Glomerular endothelial cell (primary cell): ENCODE measurements at places on chromosomes 2 and 18. TPM values are rescaled to one million over a fixed set of nuclear protein-coding genes. Genes with fewer than 3 reads are reported as not detected.

- DNase-seq: no peak
Observed at GRCh38 chr2:72996117-72996502, 75.4 kb downstream of the SFXN5 start.

The RAD51AP2 gene
- total RNA-seq: not detected in 2 replicates

- DNase-seq: no peak
Observed at GRCh38 chr2:36657703-36658102, 38.8 kb upstream of the VIT start.

The RIT2 gene
- not detected in 2 replicates for total RNA-seq

DNA sequence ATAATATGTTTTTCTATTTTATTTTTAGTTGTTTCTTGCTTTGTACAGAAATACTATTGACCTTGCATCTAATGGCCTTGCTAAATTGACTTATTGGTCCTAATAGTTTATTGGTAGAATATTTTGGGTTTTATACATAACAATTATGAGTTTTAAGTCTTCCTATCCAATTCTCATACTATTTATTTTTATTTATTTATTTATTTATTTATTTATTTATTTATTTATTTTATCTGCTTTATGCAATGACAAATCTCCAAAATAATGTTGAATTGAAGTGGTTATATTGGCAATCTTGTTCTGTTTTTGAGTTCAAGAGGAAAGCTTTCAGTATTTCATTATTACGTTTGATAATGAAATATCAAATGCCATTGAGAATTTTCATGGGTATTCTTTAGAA lies 488.3 kb downstream of the CDH2 start:
- no peak for DNase-seq

DNA sequence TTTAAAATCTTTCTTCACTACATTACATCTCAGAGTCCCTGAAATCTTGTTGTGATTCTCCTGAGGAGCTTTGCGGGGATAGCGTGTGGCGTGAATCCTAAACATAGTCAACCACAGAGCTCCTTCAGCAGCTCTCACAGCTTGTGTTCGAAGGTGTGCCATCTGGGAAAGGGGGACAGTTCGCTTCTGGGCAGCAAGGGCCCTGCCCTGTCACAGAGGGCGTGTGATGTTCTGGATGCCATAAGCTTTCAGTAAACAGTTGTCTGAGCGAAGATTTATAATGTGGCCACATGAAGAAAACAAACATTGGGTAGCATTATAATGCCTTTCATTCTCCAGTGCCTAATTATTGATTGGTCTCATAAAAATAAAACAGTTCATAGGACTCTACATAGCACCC lies 172.5 kb downstream of the MYO1B start:
- no peak for DNase-seq

DNA sequence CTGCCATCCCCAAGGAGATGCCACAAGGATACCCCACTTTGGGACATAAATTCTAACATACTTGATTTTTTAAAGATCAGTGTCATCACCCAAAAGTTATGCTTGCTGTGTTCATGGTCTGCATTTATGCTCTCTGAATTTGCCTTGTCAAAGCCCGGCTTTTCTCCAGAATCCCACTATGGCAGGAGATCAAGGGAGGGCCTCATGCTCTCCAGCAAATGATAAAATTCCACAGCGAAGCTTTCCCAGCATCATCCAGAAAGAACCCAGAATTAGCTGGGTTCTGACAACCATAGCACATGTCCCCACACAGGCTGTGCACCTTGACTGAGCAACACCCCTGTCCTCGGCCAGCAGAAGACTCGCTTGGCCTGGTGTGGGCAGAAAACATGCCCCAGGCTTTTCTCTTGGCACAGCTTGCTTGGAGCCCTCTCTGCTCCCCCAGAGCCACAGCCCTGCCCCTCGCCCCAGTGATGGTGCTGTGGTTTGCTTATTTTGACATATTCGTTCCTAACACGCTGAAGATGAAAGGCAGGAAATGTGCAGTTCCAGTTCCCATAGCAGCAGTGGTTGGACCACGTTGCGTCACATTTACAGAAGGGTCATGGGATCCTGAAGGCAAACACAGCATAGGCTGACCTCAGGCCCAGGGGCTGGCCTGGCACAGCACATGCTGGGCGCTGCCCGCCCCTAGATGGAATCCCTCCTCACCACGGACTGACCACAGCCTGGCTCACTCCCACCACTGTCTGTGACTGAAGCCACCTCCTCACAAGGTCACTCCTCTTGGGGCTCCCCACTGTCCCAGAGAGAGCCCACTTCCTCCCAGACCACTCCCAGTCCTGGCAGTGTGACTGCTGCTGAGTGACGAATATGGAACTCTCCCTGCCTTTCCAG lies 14.1 kb upstream of the CHRNA1 start:
- DNase-seq: no peak

The NPAS2 gene
- 14.7 and 15.8 TPM in 2 replicates for total RNA-seq

The ALPG gene
- not detected in 2 replicates for total RNA-seq

The RHOB gene
- total RNA-seq: 360 and 1,321 TPM in 2 replicates

The HDLBP gene
- 627 and 640 TPM in 2 replicates for total RNA-seq

- no peak for DNase-seq
Observed at GRCh38 chr2:149611100-149611820, 23.7 kb upstream of the MMADHC start.

- no peak for DNase-seq
Observed at GRCh38 chr2:53777134-53777533, 9.5 kb downstream of the CHAC2 start.
